ENCODE measurements at places on chromosomes 2 and 18.

- no peak for DNase-seq
Observed at GRCh38 chr2:55010149-55010591, 40.1 kb downstream of the RTN4 start.

DNA sequence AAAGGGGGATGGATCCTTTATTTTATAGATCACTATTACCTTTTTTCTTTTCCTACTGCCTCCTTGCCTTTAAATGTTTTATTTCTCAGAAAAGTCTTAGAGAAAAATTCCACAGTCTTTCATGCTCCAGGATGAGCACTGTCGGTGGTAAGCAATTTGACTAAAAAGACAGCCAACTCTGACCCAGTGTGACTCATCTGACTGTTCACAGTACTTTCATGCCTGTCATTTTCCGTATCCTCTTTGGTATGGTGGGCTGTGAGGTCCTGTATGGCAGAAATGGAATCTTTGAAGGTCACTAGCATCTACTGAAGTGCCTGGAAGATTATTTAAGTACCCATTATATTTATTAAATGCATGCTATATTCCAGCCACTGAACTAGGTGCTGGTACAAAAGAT, 2.1 kb upstream of the RFTN2 start:
- no peak for DNase-seq

- DNase-seq, result no peak
Observed at GRCh38 chr2:222761888-222762287, 90.4 kb downstream of the MOGAT1 start.

- no peak for DNase-seq
Observed at GRCh38 chr2:10196110-10196892, 73.8 kb downstream of the RRM2 start.

- no peak for DNase-seq
Observed at GRCh38 chr2:233152541-233152940, 92.4 kb downstream of the INPP5D start.

GRCh38 chr2:156331572-156332283, 793 bp downstream of the NR4A2 start:
- DNase-seq, result no peak

- DNase-seq, result no peak
Observed at GRCh38 chr2:7052404-7052803, 135.2 kb downstream of the RNF144A start.

- DNase-seq, result no peak
Observed at GRCh38 chr2:45241061-45241561, 231.9 kb upstream of the SIX2 start.

DNA sequence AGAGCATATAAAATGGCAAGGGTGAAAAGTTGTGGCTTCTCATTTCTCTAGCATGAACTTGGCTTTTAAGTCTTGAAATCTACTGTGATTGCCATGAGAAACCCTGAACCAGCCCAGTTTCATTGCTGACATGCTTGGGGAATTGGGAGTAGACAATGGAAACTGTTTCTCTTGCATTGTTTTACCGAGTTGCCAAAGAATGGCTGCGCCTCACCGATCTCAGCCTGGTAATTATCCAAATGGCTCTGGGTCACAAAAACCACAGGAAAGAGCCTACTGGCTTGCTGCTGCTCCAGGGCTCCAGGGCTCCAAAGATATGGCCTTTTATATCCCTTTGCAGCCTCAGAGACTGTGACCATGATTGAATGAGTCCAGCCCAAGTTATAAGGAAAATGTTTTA, 310.4 kb upstream of the NT5C1B start:
- DNase-seq, result no peak
